HCT116 (cell line): ENCODE measurements at places on chromosomes 12 and 14.

DNA sequence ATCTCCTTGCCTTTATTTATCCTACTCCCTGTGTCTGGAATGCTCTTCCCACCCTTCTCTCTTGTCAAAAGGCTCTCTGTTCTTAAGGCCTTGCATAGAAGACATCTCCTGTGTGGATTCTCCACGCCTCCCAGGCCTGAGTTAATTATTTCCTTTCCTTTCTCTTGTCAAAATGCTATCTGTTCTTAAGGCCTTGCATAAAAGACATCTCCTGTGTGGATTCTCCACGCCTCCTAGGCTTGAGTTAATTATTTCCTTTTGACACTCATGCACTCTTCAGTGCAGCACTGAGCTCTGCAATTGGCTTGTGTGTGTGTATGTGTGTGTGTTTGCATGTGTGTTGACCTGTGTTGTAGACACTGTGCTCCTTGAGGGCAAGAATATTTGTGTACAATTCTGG, 52.1 kb upstream of the DCD start:
- DNase-seq: no peak

- DNase-seq: no peak
Measured at GRCh38 chr14:30803185-30803584, 71.2 kb upstream of the COCH start.

DNA sequence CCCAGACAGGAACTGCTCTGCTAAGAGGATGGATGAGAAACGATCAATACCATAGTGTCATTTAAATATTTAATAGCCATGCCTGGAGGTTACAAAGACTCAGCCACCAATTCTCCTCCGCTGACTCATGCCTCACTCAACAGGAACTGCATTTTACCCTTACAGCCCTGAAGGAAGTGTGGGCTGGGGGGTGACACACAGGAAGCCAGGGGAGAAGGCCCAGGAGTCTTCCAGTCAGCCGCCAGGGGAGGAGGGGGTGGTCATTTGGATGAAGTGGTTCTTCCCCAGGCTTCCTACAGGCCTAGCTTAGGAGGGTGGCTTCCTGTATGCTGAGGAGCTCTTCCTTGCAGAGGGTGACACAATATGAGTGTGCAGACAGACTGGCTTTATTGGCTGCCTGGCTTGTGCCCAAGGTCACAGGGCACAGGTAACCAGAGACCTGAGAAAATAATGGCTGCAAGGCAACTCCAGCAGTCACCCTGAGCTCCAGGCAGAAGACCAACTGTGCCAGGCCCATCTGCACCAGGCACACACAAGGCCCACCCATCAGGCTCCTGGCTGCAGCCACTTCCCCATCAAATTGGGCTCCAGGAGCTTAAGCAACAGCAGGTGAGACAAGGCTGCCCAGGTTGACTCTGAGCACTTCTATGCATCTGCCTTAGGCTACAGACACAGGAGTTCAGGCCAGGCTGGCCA, 30.6 kb upstream of the RPLP0 start:
- peak; percentile 97 for DNase-seq

DNA sequence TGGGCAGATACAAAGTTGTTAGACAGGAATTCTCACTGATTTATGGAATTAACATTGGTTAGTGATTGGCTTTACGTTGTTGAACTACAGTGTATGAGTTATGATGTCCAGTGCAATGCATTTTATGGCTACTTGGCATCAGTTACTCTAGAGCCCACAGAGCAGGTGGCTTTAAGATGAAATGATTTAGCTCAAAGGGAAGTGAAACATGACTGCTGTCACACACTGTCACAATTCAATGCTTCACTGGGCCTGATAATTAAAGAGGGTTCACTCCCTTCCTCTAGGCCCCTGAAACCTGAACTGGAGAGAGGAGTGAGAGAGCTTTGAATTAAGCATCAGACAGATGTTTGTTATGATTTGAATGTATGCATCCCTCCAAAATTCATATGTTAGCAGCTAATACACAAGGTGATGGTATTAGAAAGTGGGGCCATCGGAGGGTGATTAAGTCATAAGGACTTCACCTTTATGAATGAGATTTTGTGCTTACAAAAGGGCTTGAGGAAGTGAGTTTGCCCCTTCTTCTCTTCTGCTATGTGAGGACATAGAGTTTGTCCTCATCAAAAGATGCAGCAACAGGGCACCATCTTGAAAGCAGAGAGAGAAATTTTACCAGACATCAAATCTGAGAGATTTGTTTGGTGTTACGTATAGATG, 175.8 kb upstream of the GRIN2B start:
- no peak for DNase-seq

DNA sequence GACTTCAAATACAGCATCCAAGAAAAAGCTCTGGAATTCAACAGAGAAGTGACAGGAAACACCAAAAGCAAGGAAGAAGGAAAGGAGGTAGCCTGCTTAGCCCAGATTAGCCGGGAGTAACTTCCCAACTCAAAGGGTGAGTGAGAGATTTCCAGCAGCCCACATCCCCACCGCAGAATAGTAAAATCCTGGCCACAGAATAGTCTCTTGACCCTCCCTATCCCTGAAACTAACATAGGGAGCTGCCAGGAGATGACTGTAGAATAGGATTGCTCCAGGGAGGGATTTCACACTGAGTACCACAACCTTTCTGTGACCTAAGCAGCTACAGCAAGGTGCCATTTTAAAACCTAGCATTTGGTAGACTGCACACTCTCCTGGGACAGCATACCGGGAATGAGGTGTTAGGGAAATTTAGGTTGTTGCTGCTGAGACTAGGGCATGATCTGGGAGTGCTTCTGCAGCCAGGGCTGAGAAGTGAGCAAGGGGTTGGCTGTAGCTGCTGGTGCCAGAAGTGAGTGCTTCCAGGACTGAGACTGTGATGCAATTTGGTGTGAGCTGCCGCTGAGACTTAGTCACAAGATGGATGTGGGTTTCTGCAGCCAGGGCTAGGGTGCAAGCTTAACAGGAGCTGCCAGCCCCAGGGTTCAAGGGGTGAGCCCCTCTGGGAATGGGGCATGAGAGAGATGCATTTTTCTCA, 66.0 kb downstream of the TMTC3 start:
- no peak for DNase-seq

GRCh38 chr12:125978286-125978685, 913.1 kb downstream of the AACS start:
- no peak for DNase-seq

- DNase-seq: peak; percentile 46
Measured at GRCh38 chr12:97308576-97309198, 153.9 kb upstream of the RMST start.

DNA sequence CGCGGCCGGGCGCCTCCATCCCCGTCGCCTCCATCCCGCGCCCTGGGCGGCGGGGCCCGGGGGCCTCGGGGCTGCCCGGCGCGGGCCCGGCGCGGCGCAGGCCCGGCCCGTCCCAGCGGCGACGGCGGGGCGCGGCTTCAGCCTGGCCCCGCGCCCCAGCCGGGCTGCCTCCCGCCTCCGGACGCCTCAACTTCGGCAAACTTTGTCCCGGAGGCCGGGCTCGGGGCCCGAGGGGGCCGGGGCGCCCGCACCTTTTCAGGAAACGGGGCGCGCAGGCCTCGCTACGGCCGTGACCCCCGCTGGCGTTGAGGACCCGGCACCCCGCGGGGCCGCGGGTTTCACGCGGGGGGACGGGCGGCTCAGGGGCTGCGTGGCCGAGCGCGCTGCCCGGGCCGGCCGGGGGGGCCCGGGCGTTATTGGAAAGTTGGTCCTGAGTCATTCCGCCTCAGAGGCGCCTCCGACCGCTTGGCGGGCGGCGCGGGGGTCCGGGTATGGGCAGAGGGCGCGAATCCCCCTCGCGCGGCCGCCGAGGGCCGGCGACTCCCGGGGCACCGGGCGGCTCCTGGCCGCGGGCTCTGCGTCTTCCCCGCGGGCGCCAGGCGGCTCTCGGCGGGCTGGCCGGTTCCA, 575 bp downstream of the TRAF3 start:
- no peak for DNase-seq

- DNase-seq: no peak
Measured at GRCh38 chr14:44388306-44388705, 118.8 kb downstream of the FSCB start.

GRCh38 chr14:67994531-67994930, 175.0 kb downstream of the RAD51B start:
- no peak for DNase-seq

GRCh38 chr14:99212646-99213045, 59.4 kb downstream of the BCL11B start:
- no peak for DNase-seq

- DNase-seq: no peak
Measured at GRCh38 chr14:99971941-99972747, 93.1 kb upstream of the EVL start.

- no peak for DNase-seq
Measured at GRCh38 chr14:44309331-44309730, 197.8 kb downstream of the FSCB start.

DNA sequence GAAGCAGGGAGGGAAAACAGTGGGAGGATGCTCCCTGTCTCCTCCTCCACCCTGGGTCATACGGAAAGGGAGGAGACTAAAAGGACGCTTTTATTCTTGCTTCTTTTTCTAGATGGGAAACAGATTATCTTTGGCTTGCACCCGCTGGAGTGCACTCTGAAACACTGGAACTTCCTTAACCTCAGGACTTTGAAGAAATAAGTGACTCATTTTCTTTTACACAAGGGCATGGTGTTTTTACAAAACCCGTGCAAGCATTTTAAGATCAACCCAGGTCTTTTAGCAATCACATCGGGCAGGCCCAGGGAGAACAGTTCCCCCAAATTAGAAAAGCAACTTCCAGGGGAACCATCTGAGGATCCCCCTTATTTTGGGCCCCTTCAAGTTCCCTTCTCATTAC, 80.9 kb upstream of the TSPAN11 start:
- DNase-seq: no peak

DNA sequence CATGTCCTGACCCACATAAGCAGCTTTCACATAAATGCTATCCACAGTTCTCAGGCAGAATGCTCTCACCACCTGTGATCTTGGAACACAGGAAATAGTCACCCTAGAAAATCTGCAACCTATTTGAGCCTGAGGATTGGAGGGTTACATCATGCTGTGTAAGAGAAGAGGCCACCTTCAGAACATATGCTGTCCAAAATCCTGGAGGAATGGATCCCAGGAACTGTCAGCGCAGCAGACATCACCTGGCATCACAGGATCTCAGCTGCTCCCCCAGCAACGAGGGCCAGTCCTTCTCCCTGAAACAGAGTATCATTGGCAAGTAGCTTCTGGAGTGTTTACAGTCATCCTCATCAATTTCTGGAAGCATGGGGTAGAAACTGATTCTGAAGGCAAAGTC, 63.2 kb upstream of the LTA4H start:
- no peak for DNase-seq

GRCh38 chr12:112196196-112196875, 71.0 kb downstream of the TRAFD1 start:
- no peak for DNase-seq

DNA sequence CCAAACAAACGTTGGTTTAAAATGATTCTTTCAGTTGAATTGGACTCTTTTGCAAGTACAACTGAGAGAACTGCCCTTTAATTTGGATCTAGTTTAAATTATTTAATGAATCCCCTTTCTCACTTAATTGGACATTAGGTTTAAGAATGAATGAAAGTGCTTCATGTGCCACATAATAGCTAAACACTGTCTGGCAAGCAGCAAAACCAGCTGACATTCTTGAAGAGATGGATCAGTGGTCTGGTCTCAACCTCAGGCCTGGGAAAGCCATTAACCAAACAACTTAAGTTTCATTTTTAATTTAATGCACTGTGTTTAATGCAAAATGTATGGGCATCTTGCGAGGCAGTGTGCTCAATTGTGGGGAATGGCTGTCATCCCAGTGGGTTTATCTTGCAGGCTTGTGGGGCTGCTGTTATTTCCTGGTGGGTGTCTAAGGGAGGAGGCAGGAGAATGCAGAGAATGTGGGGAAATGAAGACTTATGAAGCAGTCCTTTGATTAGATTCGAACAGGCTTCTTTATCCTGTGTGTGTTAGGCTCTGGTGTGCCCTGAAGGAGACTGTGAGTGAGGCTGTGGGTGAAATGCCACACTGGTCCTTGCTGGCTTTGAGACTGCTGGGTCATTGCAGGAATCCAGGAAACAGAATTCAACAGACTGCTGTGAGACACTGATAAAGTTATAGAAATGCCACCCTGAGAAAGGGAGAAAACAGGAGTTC, 144.1 kb upstream of the PELI2 start:
- DNase-seq: no peak

- no peak for DNase-seq
Measured at GRCh38 chr12:108423486-108423885, 84.4 kb upstream of the CMKLR1 start.

GRCh38 chr12:30862486-30862885, 64.1 kb upstream of the TSPAN11 start:
- DNase-seq: no peak

DNA sequence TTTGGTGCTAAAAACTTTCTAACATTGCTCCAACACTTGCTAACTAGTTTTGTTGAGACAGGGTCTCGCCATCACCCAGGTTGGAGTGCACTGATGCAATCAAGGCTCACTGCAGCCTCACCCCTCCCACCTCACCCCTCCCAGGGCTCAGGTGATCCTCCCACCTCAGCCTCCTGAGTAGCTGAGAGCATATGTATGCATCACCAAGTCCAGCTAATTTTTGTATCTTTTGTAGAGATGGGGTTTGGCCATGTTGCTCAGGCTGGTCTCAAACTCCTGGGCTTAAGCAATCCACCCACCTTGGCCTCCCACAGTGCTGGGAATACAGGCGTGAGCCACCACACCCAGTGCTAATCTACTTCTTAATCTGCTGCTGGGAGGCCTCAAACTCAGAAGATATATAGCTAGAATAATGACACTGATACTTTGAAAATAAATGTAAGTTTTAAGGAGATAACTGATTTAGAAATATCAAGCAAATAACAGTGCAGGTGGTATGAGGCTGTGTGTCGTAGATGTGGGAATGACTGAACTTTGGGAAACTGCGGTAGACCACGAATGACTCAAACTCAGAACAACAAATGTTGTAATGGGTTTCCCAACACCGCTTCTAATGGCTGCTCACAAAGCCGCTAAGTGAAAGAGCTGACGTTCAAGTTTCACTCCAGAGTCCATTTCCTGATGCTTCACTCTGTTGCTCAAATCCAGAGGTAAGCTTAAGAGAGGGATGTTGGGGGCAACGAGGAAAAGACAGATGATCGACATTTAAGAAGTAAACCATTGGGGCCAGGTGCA, 10.0 kb downstream of the TMCC3 start:
- no peak for DNase-seq

GRCh38 chr14:59355091-59355490, 110.1 kb downstream of the GPR135 start:
- DNase-seq: no peak
